ENCODE measurements at places on chromosomes 2 and 18.

GRCh38 chr2:69214898-69215297 is 172.1 kb downstream of the GFPT1 start:
- no peak for DNase-seq

DNA sequence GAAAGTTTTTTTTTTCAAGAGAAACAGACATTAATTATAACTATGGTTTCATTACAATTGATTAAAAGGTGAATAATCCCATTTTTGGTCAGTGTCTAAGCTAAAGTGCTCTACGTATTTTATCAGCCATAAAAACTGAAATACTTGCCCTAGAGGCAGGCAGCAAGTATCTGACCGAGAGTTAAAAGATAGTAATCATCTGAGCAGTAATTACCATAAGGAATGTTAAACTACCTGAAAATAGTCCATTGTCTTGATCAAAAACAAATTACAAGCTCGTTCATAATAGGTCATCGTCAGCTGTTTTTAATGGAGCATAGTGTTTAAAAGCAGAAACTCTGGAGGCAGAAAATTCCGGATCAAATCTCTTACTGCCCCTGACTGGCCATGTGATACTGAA is 105.7 kb upstream of the ZEB2 start:
- no peak for DNase-seq

DNA sequence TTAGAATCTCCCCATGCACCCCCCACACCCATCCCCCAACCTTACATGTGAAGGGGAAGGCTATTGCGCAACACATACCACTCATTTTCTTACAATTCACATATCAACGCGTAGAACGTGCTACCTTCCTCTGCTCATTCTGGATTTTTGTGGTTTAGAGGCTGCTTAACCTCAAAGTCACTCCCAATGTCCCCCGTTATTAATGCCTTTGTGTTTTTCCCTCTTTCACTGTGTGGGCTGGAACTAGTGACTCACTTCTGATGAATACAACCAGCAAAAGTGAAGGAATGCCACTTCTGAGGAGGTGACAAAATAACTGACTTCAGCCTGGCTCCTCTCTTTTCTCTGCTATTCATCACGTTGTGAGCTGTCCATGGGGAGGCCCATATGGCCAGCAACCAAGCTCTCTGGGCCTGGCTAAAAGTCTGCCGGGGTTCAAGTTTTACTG is 342.5 kb upstream of the NXPH2 start:
- no peak for DNase-seq

- DNase-seq = no peak
Measured at GRCh38 chr18:47606526-47606925, 323.9 kb downstream of the SMAD2 start.

DNA sequence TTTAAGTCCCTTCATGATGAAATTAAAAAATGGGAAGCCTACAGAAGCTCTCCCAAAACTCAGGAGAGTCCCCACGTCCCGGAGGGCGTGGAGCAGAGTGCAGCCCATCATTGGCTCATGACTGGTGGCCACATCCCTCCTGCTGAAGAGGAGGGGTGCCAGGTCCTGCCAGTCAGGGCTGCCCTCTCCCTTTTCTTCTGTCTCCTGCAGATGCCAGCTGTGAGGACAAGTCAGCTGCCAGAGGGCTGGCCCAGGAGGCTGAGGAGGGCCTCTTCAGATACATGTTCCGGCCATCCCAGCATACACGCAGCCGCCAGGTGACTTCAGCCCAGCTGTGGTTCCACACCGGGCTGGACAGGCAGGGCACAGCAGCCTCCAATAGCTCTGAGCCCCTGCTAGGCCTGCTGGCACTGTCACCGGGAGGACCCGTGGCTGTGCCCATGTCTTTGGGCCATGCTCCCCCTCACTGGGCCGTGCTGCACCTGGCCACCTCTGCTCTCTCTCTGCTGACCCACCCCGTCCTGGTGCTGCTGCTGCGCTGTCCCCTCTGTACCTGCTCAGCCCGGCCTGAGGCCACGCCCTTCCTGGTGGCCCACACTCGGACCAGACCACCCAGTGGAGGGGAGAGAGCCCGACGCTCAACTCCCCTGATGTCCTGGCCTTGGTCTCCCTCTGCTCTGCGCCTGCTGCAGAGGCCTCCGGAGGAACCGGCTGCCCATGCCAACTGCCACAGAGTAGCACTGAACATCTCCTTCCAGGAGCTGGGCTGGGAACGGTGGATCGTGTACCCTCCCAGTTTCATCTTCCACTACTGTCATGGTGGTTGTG is 2.6 kb downstream of the INHA start:
- DNase-seq = no peak

- peak; percentile 29 for DNase-seq
Measured at GRCh38 chr18:73461038-73461779, 593.4 kb upstream of the NETO1 start.

GRCh38 chr2:150916467-150917396 is 344.9 kb downstream of the RBM43 start:
- DNase-seq = peak; percentile 60

DNA sequence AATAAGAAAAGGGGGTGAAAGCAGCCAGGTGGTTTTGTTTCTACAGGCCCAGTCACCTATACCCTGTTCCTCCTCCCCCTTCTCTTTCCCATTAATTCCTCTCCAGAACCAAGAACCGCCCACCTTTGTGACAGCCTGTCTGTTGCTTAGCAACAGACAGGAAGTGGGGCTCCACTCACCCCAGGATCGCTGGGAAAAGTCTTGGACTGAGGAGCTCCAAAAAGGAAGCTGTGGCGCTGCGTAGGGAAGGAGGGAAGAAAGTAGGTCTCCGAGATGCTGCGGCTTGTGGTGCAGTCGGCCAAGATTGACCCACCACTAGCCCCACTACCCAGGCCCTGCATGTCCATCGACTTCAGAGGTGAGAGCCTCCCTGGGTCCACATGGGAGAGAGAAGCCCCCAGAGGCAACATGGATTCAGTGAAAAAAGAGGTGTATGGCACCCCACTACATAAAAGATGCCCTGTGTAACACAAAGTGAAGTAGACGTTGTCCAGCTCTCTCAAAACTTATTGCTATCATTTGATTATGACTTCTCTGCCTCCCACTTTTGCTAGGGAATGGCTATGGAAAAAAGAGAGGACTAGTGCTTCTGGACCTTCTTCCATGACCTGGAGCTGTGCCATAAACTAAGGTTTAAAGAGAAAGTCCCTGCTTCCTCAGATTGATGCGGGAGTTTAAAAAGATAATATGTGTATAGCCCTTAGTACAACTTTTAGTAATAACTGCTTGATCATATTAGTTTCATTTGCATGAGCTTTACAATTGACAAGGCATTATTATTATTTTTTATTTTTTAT is at the start of gene FER1L5:
FER1L5 (plus strand) TSS at position 201 of the 797 bp plus-strand sequence; CDS start at position 274, 73 bp downstream.
- DNase-seq = peak; percentile 59

- no peak for DNase-seq
Measured at GRCh38 chr2:108367561-108368175, 10.1 kb upstream of the SULT1C4 start.

DNA sequence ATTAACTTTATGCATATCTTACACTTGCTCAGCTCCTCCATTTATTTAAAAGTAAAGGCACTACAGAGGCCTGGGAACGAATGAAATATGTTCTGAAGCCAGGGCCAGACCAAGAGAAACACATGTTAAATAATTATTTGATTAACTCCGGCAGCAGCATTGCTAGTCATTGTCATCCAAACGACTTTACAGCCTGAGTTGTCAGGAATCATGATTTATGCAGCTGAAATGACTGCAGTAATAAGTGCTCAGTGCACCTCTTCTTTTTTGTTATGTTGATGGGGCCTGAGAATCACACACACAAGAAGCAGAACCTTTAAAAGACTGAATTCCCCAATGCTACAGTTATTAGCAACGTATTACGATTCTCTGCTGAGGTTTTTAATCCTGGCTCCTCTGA is 58.9 kb downstream of the EPHA4 start:
- DNase-seq = no peak
